ENCODE measurements at places on chromosomes 1 and 21.

- no peak for DNase-seq
Measured at GRCh38 chr1:63799820-63800219, 26.0 kb downstream of the ROR1 start.

DNA sequence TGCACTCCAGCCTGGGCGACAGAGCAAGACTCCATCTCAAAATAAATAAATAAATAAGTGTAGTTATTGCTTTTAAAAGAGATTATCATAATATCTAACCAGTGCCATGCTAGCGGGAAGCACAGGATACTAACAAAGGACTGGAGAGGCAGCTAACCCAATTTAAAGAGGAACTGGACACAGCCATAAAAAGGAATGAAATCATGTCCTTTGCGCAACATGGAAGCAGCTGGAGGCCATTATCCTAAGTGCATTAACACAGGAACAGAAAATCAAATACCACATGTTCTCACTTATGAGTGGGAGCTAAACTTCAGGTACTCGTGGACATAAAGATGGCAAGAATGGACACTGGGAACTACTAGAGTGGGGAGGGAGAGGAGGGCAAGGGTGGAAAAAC, 54.9 kb downstream of the TM2D1 start:
- DNase-seq, result no peak

DNA sequence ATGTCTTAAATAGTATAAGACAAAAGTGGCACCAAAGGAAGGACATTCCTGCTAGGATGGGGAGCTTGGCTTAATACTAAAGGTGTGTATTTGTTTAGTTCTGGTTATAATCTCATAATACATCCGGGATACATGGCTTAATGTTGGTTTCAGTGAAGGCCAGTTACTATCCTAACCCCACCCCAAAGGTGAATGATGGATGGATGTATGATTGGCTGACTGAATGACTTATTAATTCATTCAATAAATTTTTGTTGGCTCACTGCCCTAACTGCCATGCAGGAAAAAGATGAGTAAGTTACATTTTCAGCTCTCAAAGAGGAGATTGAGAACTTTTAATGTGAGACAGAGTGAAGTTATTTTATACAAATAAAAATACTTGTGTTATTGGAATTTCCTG, 52.2 kb downstream of the PHACTR4 start:
- DNase-seq, result no peak

DNA sequence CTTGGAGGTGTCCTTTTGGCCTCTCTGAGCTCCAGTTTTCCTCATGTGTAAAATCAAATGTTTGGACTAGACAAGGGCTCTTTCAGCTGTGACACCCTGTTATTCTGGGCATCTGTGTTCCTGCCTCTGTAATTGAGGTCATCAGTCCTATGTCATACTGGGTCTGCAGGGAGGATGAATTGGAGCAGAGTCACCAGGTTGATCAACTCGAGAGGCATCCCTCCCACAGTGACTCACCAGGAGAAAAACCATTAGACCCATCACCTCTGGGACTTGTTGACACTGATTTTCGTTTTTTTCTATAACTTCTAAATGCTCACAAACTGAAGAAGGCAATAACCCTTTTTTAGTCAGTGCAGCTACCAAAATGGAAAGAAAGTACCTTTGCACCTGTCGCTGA, 82.2 kb downstream of the ST6GALNAC5 start:
- DNase-seq, result no peak

GRCh38 chr1:15885701-15886610, 38.4 kb downstream of the SPEN start:
- peak; percentile 13 for DNase-seq

- peak; percentile 41 for DNase-seq
Measured at GRCh38 chr1:246753670-246754535, 29.7 kb downstream of the SCCPDH start.

DNA sequence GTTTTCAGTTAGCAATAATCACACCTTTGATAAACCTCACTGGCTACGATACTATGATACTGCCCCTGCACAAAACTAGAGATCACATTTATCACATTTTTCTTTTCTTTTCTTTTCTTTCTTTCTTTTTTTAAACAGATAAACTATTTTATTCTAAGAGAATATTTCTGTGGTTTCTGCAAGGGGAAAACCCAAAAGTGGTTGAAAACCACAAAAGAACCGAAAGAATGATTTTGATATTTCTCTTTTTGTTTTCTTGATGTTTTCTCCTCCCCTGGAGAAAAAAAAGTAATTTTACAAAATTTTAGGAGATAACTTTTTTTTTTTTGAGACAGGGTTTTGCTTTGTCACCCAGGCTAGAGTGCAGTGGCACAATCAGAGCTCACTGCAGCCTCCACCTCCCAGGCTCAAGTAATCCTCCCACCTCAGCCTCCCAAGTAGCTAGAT, 18.4 kb upstream of the FRRS1 start:
- DNase-seq, result no peak

DNA sequence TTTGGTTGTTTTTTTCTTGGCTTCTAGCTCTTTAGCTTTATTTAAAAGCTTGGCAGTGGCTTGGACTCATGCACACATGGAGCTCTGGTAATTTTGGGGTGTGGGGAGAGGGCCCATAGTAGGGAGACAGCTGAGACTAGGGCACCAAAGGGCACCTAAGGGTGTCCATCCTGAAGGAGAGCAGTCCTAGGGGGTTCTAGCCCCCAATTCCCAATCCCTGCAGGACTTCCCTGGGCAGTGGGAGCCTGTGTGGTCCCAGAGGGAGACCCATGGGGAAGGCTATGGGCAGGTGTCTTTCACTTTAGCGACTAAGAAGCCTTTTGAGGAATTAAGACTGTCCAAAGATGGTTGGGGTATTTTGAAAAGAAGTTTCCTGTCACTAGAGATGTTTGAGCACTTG, 6.9 kb downstream of the CYP4B1 start:
- DNase-seq, result no peak

DNA sequence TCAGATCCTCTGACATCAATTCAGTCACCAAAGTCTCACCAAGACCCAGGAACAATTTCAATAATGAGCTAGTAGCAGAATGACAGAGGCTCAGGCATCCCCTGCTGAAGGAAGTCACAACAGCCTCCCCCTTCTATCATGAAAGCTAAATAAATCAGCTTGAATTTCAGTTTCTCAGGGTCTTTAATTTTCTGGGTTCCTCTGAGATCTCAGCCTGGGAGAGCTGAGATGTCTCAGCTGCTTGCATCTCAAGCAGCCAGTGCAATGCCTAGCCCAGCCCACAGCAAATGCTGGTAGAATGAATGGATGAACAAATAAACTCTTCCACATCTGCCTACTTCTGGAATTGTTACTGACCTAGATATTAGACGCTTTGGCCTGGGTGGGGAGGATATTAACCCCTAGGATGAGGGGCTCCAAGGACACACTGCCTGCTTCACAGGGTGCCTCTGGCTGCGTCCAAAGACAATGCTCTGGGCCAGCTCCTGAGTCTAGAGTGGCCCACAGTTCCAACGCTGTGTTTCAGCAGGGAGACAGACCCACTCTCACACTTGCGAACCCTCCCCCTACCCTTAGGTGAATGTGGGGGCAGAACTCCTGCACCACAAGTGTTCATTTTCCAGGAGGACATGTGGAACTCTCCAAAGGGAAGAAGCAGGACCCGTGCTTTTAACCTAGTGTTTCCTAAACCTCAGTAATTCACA, 11.2 kb upstream of the LORICRIN start:
- no peak for DNase-seq

GRCh38 chr21:35342440-35342839, 293.3 kb upstream of the RUNX1 start:
- no peak for DNase-seq

DNA sequence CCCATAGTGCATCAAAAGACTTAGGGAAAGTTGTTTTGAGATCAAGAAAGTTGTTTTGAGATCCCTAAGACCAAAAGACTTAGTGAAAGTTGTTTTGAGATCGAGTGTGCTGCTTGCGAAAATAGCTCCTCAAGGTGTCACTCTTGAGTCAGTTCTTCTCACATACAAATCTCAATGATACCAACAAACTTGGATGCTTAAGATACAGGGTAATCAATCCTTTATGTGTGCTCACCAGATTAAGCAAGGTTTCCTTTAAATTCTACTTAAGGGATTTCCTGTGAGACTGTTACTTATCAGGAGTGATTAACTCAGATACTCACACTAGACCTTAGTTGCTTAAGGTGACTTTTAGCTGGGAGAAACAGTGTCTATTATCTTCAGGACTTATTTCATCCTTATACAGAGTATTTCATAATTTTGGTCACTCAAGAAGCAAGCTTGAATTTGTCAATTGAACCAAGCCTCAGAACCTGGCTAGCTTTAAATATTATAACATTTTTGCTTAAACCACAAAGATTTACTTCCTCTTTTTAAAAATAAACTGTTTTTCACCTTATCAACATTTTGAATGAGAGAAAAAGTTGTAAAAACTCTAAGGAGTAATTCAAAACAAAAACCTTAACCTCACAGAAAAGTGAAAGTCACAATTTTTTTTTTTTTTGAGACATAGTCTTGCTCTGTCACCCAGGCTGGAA, 8.0 kb upstream of the RLF start:
- DNase-seq, result no peak

DNA sequence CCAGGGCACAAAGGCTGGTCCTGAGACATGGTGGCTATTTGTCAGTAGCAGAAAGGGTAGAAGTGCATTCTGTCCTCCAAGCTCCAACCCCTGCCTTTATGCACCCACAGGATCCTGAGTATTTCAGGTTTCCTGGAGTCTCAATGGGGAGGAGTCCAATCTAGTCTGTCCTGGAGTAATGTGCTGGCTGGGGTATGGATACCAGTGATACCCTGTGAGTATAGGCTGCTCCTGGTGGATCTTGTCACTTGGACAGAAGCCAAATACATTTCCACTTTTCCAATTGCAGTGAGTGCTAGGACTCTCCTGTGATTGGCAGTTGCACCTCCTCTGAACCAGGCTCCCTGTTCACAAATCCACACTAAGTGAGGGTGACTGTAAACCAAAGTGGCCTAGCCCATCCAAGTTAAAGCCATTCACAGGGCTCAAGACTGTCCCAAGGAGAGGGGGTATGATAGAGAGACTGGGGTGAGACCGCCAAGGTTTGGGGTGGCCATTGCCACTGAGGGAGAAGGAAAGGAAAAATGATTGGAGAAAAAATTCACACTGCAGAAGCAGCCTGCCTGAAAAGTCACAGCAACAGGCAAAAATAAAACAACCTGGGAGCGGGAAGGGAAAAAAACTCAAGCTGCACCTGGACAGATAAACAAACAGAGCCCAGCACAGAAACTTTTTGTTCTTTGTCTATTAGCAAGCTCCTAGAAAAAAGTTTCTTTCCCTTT, 163.4 kb upstream of the ETV3 start:
- DNase-seq, result no peak

DNA sequence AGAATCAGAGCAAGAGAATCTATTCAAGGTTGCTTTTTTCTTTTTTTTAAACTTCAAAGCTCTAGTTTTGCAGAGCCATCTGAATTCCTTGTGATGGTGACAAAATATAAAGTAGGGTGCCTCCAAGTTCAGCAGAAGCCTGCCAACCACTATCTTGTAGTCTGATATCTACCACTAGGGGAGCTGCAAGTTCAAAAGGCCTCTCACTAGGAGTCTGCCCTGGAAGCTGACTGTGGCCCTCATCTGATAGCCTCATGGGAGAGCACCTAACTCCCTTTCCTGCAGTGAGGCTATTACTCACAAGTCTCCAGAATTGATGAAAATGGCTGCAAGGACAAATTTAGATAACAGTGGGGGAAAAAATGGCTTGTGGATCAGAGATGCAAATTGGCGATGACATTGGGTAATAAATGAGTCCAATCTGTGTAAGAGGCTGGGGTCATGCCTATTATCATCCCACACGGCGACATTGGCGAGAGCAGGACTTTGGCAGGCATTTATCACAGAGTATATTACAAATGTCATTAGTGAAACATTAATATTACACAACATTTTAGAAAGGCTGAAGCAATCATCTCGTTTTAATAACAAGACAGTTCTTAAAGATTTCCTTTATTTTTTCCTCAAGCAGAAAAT, 10.7 kb upstream of the ZP4 start:
- DNase-seq, result no peak

Data from activated T-cell treated with anti-CD3 and anti-CD28 coated beads for 24 hours (primary cell).